Activated naive CD4-positive, alpha-beta T cell treated with anti-CD3 and anti-CD28 coated beads, Interleukin-2, amount 50 U/mL, for 16 hours (primary cell): ENCODE measurements at places on chromosomes 13 and 19.
A peak's percentile ranks its signal among the peaks of the same experiment; 100 is the strongest.

- DNase-seq: no peak
These were observed 501.3 kb downstream of the EFNB2 start for GRCh38 chr13:106034201-106034600.

DNA sequence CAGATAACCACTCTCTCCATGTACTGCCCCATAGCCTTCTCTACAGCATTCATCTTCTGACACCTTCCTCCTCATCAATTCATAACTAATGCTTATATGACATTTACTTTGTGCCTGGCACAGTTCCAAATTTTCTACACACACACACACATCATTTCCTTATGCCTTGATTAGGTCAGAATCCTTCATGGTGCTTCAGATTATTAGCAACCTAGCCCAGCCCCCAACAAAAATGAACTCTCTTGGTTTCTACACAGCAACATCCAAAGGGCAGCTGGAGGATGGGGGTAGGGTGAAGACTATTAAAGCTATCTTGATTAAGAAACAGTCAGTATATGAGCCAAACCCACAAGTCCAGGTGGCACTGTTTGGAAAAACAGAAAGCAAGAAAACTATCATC is 3.7 kb downstream of the RUBCNL start:
- DNase-seq: no peak

GRCh38 chr19:54918499-54918898 is 12.6 kb downstream of the NCR1 start:
- DNase-seq: no peak

DNA sequence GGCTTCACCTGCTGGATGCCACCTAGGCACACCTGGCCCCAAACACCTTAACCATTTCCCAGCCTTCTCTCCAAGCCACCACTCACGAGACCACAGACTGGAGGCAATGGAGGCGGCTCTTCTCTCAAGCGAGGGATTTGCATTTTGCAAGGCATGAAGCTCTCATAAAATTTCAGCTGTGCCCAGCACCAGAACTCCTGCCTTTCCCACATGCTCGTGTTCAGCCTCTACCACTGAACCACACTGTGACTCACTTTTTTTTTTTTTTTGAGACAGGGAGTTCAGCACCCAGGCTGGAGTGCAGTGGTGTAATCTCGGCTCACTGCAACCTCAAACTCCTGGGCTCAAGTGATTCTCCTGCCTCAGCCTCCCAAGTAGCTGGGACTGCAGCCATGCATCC is 10.6 kb downstream of the NANOS3 start:
- no peak for DNase-seq

DNA sequence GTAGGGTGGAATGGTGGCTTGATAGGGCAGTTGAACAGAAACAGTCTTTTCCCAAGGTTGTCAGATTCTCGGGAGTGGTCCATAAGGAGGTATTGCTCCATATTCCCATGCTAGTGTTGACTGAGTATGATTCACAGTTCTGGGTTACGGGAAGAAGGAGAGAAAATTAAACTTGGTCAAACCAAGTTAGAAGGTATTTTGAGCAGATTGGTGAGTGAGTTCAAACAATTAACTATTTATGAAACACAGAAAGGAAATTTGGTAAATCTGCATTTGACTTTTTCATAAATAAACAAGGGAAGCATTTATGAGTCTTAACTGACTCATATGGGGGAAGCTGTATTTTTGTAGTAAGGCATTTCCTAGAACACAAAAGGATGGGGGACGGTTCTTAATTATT is 2419.4 kb downstream of the PCDH9 start:
- no peak for DNase-seq

GRCh38 chr13:110825516-110825915 is 89.4 kb downstream of the ANKRD10 start:
- no peak for DNase-seq

- no peak for DNase-seq
These were observed 75.9 kb downstream of the MYCBP2 start for GRCh38 chr13:77250975-77251374.

DNA sequence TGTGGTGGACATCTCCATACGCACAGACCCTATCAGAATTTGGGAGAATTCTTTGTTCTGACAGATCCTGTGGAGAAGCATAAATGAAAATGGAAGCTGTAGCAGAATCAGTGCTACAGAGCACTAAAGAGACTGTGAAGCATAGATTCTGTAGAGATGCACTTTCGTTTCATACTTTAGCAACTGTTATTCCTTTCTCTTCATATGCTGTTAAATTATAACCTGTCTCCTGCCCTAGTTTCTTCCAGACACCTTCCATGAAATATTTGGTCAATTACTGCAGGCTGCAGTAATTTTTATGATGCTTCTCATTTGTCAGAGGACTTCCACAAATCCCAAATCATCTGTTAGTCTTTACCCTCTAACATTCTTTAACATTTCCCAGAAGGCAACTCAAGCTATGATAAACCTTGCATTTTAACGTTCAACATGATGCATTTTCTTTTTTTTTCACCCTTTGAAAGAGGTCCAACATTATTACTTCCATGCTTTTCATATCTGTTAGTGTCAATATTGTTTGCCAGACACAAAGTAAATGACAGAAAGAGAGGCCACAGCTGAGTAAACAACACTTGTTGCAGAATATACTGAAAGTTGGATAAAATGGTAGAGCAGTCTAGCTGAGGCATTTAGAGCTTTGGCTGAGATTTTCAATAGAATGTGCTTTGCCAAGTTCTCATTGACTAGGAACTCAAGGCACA is 412.7 kb downstream of the LMO7 start:
- no peak for DNase-seq

GRCh38 chr13:45681113-45681512 is 21.0 kb upstream of the CBY2 start:
- no peak for DNase-seq

DNA sequence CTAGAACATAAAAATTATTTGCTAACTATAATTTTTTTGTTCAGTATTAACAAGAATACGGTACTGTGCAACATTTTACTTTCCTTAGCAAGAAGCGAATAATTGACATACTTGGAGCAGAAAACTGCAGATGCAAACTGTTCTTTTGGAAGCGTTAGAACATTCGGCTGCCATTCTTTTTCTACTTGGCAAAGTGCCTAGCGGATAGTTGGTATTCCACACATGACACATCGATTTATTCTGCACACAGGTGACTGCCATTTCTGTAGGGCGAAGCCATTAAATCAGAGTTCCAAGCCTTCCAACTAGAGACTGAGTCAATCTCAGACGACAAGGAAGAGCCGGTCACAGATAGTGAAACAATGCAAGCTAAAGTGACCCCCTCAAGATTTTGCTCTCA is 117.4 kb downstream of the TRPC4 start:
- DNase-seq: no peak

- no peak for DNase-seq
These were observed 1135.3 kb downstream of the SLITRK5 start for GRCh38 chr13:88806438-88806837.

DNA sequence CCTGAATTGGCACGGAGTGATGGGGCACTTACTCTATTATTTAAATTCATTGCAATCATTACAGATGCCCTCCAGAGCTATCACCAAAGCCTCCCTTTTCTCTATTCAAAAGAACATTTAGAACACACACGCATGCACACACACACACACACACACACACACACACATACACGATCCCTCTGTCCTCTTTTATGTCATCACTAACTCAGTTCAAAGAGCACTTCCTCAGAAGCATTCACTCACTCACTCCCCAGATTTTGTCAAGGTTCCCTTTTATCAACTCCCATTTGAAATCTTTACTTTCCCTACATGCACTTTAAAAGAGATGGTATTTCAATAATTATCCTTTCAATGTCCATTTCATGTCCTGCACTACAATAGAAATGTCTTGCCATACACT is 22.4 kb upstream of the IGFL4 start:
- no peak for DNase-seq

DNA sequence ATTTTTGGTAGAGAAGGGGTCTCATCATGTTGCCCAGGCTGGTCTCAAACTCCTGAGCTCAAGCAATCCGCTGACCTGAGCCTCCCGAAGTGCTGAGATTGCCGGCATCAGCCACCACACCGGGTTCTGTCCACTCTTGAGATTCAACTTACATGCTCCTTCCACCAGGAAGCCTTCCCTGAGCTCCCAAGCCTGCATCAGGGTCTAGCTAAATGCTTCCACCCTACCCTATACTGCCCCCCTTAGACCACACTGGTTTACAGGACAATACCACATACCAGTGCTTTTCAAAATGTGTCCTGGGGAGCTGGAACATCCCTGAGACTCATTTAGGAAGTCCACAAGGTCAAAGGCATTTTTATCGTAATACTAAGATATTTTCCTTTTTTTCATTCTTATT is 15.1 kb upstream of the CACNG8 start:
- no peak for DNase-seq

DNA sequence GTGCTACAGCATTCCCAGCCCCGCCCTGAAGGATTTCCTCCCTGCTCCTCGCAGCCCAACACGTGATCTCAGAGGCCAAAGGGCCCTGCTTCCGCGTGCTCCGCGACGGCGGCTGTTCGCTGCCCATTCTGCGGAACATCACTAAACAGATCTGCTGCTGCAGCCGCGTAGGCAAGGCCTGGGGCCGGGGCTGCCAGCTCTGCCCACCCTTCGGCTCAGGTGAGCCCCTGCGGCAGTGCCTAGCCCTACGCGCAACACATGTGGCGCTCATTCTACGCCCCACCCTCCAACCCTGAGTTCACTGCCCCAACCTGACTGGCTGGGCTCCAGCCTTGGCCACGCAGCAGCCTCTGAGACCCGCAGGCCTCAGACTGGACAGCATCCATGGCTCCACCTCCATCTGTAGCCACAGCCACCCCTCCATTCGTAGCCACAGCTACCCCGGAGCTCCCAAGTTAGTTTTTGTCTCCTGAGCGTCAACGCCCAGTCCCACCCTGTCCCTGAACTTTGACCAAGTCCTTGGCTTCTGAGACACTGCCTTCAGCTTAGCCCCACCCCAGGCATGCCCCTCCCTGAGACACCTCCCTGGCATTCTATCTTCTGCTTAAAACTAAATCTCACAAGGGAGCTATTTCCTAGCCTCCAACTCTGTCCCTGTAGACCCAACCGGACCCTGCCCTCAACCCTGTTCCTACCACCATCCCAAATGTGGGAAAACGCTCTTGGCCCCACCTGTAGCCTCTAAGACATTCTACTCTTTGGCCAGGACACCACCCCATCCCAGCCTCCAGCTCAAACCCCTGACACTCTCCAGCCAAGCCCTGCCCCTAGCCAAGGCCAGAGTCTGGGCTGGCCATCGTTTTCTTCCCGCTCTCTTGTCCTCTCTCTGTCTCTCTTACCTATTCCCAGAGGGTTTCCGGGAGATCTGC is 6.4 kb downstream of the LTBP4 start:
- no peak for DNase-seq

GRCh38 chr19:51547397-51548212 is 16.1 kb upstream of the SIGLEC6 start:
- no peak for DNase-seq

- DNase-seq: no peak
These were observed 217.8 kb downstream of the LHFPL6 start for GRCh38 chr13:39385154-39385553.

- DNase-seq: peak; percentile 79
These were observed 814 bp downstream of the S1PR2 start for GRCh38 chr19:10230173-10230860.

DNA sequence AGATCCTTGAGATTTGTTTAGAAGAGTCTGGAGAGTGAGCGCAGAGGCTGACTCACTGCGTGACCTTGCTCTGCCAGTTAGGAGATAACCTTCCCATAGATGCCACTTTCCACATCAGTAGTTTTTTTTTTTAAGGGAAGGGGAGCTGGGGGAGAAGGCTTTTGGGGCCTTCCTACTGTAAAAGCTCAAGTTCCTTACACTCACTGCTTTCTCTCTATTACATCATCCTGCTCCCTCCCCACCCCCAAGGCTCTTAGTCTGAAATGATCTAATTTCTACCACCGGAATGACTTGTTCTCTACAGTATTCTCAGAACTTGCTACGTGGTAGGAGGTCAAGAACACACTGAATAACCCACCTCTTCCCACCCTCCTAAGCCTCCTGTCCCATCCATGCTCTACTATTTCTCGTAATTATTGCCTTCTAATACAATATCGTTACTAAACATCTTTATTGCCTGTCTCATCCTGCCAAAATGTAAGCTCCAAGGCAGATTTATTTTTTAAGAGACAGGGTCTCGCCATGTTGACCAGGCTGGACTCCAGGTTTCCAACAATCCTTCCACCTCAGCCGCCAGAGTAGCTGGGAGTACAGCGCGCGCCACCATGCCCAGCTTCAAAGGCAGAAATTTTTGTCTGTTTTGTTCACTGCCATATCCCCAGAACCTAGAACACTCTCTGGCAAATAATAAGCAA is 1.2 kb downstream of the LONP1 start:
- DNase-seq: peak; percentile 71

GRCh38 chr13:73991384-73991783 is 142.8 kb downstream of the KLF12 start:
- DNase-seq: no peak

DNA sequence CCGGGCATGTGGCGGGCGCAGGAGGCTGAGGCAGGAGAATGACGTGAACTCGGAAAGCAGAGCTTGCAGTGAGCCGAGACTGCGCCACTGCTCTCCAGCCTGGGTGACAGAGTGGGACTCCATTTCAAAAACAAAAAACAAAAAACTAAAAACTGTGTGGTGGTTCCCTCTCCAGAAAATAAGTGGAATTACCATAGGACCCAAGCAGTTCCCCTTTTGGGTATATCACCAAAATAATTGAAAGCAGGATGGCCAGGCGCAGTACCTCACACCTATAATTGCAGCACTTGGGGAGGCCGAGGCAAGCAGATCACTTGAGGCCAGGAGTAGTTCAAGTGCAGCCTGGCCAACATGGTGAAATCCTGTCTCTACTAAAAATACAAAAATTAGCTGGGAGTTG is 15.7 kb upstream of the LDLR start:
- no peak for DNase-seq

GRCh38 chr19:3964256-3965194 is 6.4 kb downstream of the DAPK3 start:
- no peak for DNase-seq

GRCh38 chr13:100483841-100484381 is 104.7 kb downstream of the GGACT start:
- no peak for DNase-seq

GRCh38 chr19:15199661-15200552 is 888 bp downstream of the NOTCH3 start:
- DNase-seq: no peak

DNA sequence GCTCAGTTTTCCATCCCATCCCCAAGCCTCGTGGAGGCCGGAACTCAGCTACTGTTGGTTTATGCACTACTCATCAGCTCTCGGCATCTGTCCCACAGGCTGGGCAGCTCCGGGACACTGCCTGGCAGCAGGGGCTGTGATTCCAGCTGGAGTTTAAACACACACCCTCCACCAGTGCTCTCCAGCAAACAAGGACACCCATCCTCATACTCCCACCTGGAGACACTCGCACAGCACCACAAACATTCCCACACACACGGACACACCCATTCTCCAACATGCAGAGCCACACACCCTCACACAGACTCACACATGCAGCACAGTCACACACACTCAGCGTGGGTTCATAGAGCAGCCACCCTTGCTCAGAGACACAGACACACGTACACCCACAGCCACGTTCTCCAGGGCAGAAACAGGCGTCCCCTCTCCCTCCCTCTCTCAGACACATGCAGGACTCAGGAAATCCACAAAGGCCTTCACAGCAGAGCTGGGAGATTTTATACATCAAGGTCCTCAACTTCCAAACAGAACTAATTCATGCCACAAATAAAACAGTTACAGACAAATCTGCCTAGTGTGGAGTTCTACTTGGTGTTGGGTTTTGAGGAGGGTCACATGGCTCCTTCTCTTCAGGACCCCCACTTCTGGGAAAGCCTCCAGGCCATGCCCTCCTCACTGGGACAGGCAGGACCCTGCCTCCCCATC is 785.4 kb downstream of the UQCRFS1 start:
- DNase-seq: no peak

GRCh38 chr19:11989112-11989456 is 24.2 kb downstream of the ZNF763 start:
- DNase-seq: no peak

GRCh38 chr13:113002206-113002912 is 33.3 kb downstream of the MCF2L start:
- DNase-seq: no peak
